NCI-H1092 treated with DMSO at 0.1 percent for 48 hours (cell line): ENCODE measurements at places on chromosomes 16 and 17.
A peak's percentile ranks its signal among the peaks of the same experiment; 100 is the strongest.

- DNase-seq = no peak
Measured at GRCh38 chr16:2436110-2436509, 6.9 kb downstream of the CCNF start.

DNA sequence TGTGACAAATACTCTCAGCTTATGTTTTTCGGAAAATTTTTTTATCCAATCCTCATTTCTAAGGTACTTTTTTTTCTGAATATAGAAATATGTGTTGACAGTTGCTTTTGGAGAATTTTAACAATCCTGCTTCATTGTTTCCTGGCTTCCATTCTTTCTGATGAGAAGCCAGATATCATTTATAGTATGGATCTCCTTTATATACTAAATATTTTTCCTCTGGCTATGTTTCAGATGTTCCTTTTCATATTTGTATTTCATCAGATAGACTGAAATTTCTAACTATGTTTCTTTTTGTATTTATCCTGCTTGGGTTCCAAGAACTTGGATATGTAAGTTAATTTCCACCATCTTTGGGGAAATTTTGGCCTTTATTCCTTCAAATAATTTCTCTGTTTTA lies 138.9 kb upstream of the CDH11 start:
- DNase-seq = no peak

DNA sequence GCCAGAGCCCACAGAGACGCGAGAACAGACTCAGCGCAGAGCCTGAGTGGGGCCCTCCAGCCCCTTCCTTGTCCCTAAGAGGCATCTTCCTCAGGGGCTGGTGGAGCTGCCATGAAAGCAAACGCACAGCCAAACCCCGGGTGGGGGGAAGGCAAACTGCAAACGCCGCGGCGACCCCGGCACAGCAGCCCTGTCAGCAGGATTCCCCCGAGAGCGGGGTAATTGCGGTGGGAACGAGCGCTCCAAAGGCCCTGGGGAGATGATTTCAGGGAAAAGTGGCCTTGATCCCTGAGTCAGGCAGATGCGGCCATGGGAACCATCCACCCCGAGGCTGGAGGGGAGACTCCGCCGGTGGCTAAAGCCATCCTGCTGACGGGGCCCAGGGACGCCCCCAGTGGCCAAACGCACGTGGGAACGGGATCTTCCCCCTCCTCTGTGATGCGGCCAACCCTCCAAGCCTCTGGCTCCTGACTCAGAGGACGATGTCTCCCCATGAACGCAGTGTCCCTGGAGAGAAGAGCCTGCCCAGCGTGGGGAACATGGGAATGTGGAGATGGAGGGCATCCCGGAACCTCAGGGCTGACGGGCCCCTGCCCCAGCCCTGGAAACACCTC lies 25.1 kb downstream of the SLC7A5 start:
- no peak for DNase-seq

- DNase-seq = no peak
Measured at GRCh38 chr17:32794533-32795246, 82.2 kb downstream of the MYO1D start.

- DNase-seq = no peak
Measured at GRCh38 chr17:45283711-45284110, 21.8 kb upstream of the SPATA32 start.

DNA sequence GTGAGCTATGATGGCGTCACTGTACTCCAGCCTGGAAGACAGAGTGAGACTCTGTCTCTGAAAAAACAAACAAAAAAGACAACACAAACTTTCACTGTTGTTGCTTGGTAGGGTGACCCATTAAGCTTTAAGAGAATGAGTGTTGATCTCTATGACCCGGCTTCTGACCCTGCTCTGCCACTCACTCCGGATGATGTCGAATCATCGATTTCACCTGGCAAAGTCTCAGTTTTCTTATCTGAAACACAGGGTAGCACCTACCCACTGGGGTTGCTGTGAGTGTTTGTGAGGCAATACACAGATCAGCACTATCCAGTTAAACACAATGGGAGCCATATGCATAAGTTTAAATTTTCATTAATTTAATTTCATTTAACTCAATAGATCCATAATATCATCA lies 20.6 kb upstream of the IRF8 start:
- no peak for DNase-seq

GRCh38 chr16:54324716-54325115 lies 38.1 kb upstream of the IRX3 start:
- no peak for DNase-seq

DNA sequence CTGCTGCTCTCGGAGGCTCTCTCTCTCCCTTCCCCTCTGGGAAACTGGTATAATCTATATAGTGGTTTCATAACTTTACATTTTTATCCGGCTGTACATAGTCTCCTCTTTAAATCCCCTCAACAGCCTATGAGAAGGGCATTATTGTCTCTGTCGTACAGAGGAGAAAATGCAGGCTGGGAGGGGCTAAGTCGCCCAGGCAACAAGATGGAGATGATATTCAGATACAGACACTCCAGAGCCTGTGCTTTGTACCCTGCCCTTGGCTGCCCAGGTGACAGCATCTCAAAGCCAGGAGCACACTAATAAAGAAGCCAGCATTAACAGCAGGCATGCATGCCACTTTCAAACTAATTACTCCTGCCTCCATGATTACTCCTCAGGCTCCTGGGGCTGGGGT lies 4.7 kb upstream of the EIF1 start:
- no peak for DNase-seq

GRCh38 chr17:75983501-75984181 lies 4.6 kb downstream of the TEN1 start:
- DNase-seq = no peak

DNA sequence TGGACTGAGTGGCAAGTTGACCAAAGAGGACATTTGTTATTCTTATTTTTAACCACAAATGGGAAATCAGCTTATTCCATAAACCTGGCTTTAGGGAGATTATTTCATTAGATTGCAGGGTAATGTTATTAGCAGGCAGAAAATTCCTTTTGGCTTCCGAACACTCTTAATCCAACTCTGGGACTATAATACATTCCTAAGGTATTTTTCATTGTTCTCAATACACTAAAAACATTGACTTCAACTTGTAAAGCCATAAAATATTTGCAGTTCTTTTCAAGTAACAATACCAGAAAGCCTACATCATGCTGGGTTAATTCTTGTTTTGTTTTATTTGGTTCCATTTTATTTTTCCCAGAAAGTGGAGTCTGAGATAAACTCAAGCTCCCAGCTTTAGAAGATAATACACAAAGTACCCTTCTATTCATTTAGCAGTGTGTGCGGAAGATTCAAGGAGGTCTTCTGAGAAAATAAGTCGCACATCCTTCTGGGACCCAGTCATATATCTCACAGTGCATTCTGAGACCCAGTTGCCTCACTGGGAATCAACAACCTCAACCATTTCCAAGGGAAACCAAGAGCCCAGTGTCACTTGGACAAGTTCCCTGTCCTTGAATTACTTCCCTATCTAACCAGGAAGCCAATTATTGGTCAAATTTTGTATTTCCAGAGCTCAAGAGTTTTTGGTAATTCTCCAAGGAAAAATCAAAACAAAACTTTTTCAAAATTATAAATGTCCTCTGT lies 389.6 kb upstream of the DYNLRB2 start:
- DNase-seq = no peak

- no peak for DNase-seq
Measured at GRCh38 chr17:82278308-82278707, 4.8 kb upstream of the CSNK1D start.

DNA sequence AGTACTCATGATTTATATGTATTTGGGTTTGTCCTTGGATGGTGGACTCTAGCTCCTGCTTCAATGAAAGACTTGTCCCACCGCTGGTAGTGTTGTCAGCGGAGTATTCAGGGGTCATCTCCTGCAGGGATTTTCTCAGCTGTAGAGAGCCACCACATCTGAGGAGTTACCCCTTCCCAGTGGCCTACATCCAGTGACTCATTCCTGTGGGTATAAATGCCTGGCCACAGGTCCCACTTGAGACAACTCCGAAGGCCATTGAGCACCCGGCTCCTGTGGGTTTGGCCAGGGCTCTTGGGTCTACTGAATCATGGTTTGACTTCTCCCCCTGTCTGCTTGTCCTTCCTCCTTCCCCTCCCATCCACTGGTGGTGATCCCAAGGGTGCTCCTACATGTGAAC lies 34.6 kb upstream of the WSB1 start:
- DNase-seq = no peak

DNA sequence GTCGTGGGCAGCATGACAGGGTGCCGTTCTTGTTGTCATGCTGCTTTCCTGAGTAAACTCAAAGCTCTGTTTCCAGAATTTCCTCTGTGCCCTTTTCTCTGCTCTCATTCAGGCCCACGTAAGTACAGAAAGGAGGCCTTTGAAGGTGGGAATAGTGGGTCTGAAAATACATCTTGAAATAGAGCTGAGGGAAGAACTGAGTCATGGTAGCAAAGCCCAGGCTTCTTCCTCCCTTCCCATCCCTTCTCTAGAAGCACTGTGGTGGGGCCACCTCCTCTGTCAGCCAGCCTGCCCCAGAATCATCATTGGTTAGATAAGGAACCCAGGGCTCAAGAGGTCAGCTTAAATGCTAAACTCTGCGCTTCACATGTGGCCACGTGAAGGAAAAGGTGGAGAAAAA lies 9.4 kb downstream of the CTRL start:
- peak; percentile 27 for DNase-seq

DNA sequence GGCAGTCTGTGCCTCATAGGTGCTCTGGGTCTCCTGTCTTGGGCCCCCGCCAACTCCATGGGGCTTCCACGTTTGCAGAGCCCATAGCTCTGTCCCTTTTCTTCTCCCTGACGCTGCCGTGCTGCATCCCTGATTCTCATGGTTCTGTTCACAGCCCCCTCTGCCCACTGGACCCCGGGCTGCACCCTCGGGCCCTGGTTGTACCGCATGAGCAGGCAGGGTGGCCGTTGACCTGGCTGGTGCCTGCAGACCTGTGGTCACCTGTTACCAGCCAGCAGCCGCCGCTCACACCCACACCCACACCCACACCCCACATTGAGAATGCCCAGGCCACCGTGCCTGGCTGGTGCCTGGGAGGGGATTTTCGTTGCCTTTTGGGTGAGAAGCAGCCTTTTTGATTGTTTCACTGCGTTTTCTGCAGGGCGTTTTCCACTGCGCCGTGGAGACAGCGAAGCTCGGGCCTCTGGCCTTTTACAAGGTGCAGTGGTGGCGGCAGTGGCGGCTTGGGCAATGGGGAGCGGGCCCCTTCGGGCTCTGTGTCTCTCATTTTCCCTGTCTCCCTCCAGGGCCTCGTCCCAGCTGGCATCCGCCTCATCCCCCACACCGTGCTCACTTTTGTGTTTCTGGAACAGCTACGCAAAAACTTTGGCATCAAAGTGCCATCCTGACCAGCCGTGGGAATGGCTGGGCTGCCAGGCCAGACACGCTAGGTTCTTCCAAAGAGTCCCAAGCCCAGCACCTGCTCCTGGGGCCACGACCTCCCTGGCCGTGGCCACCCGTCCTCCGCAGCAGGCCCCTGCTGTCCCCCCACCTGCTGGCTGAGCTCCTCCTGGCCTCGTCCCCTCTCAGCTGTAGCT lies 7.6 kb downstream of the SLC25A10 start:
- no peak for DNase-seq

DNA sequence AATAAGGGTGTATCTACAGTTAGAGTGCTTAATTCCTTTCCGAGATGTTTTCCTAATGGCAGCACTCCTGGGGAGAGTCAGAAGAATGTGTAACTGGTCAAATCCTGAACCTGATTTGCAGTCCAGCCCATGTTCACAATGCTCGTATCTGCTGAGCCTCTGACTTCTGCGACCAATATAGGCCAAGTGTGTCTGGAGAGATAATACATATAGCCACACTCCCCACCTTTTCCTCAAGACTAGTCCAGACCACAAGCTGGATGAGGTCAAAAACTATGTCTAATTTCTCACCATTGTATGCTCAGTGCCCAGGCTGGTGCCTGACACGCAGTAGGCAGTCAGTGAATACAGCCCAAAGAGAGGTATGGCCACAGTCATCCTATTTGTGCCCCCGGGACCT lies 58.0 kb downstream of the XYLT1 start:
- no peak for DNase-seq

GRCh38 chr16:35525979-35526590 lies 2066.7 kb downstream of the TP53TG3F start:
- no peak for DNase-seq

DNA sequence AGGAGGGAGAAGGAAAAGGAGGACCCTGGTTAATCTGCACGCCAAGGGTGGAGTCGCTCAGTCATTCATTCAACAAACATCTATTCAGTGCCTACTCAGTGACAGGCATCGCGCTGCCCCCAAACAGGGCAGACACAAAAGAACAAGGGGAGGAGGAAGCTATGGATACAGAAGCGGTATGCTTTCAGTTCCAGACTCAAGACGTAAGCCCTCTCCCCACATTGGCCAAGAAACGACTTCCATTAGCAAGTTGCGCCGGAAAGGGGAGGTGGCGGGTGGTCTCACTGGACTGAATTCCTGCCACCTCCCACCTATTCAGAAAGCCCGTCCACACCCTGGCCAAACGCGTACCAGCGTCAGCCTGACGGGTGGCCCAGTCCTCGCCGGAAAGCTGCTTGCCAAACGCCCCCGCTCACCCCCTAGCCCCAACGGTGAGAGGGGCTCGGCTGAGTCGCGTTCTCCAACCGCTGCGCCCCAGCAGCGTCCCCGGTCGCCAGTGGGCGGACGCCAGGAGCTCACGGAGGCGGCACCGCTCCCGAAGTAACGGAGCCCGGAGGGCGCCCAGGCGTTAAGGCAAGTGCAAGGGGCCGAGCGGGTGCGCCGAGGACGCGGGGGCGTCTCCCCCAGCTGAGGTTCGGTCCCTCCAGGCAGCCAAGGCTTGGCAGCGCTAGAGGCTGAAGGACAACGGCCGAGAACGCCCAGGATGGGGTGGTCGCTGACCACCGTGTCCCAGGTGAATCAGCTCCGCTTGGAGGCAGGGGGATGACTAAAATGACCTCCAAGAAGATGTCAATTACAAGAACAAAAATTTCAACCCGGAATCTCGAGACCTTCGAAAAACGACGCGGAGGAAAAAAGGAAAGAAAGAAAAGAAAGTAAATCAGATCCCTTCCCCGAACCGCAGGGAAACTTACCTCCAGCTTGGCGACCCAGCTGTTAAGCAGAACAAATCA lies 470.7 kb downstream of the SOX9 start:
- peak; percentile 33 for DNase-seq

DNA sequence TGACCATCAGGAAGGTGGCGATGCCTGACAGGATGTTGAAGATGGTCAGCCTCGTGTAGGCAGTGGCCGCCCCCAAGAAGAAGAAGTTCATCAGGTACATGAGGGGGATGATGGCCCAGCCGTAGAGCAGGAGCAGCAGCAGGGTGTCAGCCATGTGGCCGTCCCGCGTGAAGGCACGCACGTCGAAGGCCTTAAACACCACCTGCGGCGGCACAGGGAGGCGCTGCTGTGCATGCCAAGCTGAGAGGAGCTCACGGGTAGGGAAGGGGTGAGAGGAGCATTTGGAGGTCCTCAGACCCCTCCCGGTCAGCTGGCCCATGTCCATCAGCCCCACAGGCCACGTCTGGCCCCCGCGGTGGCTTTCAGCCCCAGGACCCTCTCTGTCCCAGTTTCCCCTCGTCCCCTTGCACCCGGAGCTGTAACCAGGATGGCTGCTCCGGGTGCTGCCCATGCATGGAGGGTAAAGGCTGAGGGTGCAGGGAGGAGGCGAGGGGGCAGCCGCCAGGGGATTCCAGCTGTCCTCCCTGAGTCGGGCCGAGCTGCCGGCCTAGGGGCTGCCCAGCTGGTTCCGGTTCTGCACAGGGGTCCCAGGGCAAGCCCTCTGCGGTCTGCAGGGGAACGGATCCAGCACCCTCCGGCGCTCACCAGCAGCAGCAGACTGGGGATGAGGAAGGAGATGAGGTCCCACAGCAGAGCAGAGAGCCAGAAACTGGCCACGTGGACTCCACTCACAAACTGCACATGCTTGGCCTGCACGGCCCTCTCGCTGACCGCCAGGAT lies 17.1 kb upstream of the RNPS1 start:
- no peak for DNase-seq
